ENCODE measurements at places on chromosomes 4 and X. TPM values are rescaled to one million over a fixed set of nuclear protein-coding genes. Genes with fewer than 3 reads are reported as not detected.

- no peaks in the 10 kb centered on the region for H3K4me1 ChIP-seq
- no peaks in the 10 kb centered on the region for H3K27me3 ChIP-seq
- no peak overlapping the region for H3K27ac ChIP-seq
- no peak for DNase-seq
Observed at GRCh38 chr4:168119890-168120289, 27.6 kb downstream of the ANXA10 start.

The TMEM33 gene
- 25.0 TPM for total RNA-seq

The HDX gene
- total RNA-seq, result 9.1 TPM

GRCh38 chrX:70998411-70999027, 67.6 kb upstream of the SLC7A3 start:
- no peak for DNase-seq
- H3K4me3 ChIP-seq, result no peak overlapping the region
- no peaks in the 10 kb centered on the region for H3K4me1 ChIP-seq
- H3K27me3 ChIP-seq, result no peaks in the 10 kb centered on the region

The MAGEA2 gene
- total RNA-seq, result not detected

The CFAP47 gene
- not detected for total RNA-seq
